ENCODE measurements at places on chromosomes 16 and 17.
A peak's percentile ranks its signal among the peaks of the same experiment; 100 is the strongest.

DNA sequence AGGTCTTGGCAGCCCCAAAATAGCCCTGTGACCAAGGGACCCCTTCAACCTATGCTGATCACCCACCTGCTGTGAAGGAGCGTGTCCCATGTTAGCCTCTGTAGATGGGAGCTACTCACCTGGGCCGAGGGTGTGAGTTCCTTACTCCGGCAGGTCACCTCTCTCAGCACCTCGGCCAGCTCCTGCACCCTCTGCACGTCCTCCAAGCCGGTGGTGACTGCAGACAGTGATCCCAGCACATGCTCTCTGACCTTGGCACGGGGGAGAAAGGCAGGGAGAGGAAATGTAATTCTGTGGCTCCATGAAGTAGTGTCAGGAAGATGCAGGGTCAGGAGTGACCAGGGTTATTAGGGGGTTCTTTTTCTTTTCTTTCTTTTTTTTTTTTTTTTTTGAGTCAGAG is 67.7 kb upstream of the BCO1 start:
- DNase-seq, result no peak

DNA sequence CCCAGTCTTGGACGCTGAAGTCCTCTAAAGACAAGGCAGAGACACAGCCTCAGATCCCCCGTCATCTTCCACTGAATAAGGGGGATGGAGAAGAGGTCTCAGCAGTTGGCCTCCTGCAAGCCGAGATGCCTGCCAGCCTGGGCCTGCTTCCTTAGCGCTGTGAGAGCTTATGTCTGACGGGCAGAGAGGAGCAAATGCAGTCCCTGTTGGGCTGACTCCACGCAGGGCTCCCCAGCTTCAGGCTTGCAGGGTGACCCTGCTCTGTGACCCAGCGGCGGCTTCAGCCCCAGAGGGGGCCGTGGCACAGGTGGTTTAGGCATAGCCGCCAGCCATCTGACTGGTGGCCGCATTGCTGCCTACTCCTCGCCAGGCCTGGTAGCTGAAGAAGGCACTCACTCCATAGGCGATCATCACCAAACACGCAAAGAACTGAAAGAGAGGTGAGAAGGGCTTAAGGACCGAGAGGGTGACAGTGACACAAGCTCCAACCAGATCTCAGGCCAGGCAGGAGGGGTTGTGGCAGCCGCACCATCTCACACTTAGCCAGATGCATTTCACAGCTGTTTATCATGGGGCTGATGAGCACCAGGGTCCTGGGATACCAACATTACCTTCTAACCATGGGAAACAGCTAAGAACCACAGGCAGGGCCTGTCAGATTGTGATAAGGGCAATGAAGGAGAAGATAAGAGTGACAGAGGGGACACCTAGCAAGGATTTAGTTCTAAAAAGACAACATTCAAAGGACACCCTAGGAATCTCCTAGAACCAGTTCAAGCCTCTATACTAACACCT is 11.7 kb downstream of the ARL2BP start:
- DNase-seq, result no peak

DNA sequence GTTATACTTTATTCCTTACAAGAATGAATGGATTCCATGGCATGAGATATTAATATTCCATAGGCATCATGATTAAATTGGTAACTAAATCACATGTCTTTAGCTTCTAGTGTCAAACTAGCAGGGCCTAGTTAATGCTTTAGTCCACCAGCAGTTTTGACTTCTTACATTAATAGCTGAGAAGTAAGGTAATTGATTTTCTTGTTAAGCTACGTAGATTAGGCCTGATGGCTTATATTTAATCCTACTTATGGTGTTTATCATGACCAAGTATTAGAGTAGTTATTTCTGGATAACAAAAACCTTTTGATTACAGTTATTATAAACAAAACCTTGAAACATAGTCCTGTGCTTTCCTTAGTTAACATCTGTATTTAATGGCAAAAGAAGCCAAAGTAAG is 184.5 kb downstream of the TANC2 start:
- DNase-seq, result peak; percentile 16

GRCh38 chr17:39622380-39623006 is 4.3 kb upstream of the PPP1R1B start:
- DNase-seq, result no peak

GRCh38 chr16:79206889-79207288 is 393.6 kb downstream of the MAF start:
- no peak for DNase-seq

- no peak for DNase-seq
These were observed 245.4 kb downstream of the NTN1 start for GRCh38 chr17:9266697-9267117.

- DNase-seq, result peak; percentile 12
These were observed 79.8 kb upstream of the TBC1D3K start for GRCh38 chr17:37844158-37844976.

- peak; percentile 52 for DNase-seq
These were observed 135.9 kb downstream of the KATNIP start for GRCh38 chr16:27685807-27686206.

GRCh38 chr17:2466931-2467330 is 44.8 kb downstream of the METTL16 start:
- DNase-seq, result no peak

GRCh38 chr17:596287-596686 is 118.4 kb downstream of the VPS53 start:
- no peak for DNase-seq

GRCh38 chr16:2614761-2615191 is 67.5 kb upstream of the KCTD5 start:
- DNase-seq, result no peak

GRCh38 chr16:31380201-31380600 is 12.9 kb upstream of the ITGAD start:
- no peak for DNase-seq
